ENCODE measurements at places on chromosomes 6 and 20.

DNA sequence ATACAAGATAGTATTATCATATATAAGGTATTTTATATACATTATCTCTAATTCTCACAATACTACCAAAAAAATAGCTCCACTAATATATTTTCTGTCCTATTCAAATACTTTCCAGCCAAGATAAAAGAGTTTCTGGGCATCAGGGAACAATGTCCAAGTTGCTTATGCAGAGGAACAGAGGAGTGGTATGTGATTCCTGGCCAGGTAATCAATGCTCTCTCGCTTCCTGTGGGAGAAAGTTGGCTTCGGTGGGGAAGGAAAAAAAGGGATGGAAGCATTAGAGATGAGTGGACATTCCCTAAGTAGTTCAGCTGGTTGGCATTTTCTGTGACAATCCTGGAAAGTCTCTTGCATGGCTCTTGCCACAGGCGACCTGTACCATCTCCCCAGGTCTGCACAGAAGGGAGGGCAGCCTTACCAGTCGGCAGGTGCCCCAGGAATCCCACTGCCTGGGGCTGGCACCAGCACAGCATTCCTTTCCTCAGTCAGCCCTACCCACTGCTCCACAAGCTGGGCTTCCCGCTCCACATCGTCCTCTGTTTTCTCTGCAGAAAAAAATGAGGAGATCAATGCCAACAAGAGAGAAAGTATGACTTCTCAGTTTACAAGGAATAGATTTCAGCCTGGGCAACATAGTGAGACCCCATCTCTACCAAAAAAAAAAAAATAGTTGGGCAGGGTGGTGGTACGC lies 78.5 kb upstream of the NUP153 start:
- DNase-seq, result no peak

GRCh38 chr20:31849306-31849930 lies 4.0 kb upstream of the FOXS1 start:
- no peak for DNase-seq

DNA sequence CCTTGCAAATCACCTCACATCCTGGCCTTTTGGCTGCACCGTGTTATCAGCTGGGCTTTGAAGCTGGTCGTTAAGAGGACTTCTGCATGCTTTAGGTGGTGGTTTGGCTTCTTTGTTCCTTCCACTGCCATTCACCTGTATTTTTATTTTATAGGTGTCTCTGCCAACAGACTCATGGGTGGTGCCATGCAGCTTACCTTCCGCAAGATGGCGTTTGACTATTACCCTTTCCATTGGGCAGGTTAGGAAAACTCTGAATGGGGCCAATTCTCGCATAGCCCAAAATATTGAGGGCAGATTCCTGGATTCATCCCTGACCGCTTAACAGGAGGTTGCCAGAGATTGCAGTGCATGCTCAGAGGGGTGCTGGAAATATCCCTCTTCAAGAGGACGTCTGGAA lies 32.4 kb downstream of the TAF11 start:
- DNase-seq, result no peak

- peak; percentile 86 for DNase-seq
These were observed at the start of gene RIPK1 for GRCh38 chr6:3068329-3069214. TSS of gene RIPK1 (plus strand) at chr6:3068494. CDS start at chr6:3076824, 8,330 bp downstream.

DNA sequence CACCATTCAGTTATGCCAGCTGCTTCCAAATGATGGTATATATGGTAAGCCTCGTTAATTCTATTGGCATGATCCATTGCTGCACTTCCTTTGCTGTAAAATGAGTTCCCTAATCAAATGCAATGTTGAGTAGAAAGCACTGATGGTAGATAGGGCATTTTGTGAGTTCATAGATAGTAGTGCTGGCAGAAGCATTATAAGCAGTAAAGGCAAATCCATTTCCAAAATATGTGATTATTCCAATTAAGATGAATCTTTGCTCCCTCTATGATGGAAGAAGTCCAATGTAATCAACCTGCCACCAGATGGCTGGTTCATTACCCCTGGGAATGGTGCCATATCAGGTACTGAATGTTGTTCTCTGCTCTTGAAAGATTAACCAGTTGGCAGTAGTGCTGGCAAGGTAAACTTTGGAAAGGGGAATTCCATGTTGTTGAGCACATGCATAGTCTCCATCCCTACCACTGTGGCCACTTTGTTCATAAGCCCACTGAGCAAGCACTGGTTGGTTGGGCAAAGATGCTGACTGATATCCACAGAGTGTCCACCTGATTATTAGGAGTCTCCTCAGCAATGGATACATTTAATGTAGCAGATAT lies 5.6 kb upstream of the TBPL1 start:
- no peak for DNase-seq

DNA sequence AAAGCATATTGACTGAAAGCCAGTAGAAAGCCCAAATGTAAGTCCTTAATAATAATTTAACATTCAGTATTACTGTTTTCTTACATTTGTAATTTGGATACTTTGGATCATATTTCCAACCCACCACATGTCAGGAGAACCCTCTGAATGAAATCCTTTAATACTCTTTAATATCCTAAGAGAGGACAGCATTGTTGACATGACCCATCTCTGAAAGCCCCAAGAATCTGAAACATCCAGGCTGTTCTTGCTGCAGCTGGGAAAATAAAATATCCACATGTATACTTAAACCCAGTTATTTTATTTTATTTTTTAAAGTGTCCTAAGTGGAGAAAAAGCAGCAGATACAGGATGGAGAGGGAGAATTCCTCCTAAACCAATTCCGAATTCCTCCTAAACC lies 130.8 kb upstream of the RIPOR2 start:
- no peak for DNase-seq

DNA sequence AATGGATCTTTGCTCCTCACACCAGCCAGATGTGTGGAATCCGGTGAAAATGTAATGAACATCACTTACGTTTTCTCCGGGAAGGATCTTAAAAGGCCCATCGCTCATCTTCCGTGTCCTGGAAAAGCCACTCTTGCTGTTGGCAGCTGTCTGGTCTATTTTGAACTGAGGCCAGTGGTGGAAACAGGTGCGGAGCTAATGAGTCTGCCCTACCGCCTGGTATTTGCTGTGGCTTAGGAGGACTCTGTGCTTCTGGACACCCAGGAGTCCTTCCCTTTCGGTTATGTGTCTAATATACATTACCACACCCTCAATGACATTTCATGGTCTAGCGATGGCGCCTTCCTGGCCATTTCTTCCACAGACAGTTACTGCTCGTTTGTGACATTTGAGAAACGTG lies 264.2 kb upstream of the PREP start:
- no peak for DNase-seq
